ENCODE measurements at places on chromosomes 6 and 20. TPM values are rescaled to one million over a fixed set of nuclear protein-coding genes. Genes with fewer than 3 reads are reported as not detected.

DNA sequence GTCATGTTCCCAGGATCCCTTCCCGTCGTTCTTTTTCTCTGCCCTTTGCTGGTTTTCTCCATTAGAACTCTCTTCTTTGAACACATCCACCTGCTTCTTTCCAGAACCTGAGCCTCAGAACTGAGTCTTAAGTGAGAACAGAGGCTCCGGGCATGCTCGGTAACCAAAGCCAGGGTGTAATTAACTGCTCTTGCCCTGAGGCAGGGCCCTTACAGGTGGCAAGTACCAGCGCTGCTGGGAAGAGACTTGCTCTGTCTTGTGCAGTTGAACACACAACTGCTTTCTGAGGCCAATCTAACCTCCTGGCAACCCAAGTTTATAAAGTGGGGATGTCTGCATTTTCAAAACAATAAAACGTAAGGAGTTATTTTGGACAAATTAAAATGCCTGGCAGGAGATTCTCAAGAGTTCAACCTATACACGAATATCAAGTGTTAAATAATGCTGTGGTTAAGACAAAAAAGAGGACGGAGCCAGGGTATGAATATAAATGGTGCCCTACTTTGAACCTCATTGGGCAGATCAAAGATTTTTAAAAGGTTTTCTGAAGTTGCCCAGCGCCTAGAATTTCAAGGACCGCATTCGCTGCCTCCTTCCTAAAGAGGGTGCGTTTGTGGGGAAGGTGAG, 12.4 kb upstream of the DEK start:
- no peak for DNase-seq

- DNase-seq: no peak
Measured at GRCh38 chr6:43020847-43021246, 576 bp upstream of the RRP36 start.

DNA sequence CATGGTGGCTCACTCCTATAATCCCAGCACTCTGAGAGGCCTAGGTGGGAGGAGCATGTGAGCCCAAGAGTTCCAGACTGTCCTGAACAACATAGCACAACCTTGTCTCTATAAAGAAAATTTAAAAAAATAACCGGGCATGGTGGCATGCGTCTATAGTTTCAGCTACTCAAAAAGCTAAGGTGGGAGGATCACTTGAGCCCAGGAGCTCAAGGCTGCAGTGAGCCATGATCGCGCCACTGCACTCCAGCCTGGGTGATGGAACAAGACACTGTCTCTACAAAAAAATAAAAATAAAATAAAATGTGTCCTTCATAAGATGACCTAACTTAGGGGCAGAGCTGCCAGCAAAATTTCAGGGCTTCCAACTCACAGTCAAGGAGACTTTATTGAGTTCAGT, 12.6 kb downstream of the ID4 start:
- DNase-seq: no peak

Gene GLP1R
- 0.17 TPM for polyA plus RNA-seq

Gene CYP39A1
- polyA plus RNA-seq: 2.1 TPM

Measured in muscle of arm (tissue), 14 donors.